ENCODE measurements at places on chromosomes 3 and 15.

DNA sequence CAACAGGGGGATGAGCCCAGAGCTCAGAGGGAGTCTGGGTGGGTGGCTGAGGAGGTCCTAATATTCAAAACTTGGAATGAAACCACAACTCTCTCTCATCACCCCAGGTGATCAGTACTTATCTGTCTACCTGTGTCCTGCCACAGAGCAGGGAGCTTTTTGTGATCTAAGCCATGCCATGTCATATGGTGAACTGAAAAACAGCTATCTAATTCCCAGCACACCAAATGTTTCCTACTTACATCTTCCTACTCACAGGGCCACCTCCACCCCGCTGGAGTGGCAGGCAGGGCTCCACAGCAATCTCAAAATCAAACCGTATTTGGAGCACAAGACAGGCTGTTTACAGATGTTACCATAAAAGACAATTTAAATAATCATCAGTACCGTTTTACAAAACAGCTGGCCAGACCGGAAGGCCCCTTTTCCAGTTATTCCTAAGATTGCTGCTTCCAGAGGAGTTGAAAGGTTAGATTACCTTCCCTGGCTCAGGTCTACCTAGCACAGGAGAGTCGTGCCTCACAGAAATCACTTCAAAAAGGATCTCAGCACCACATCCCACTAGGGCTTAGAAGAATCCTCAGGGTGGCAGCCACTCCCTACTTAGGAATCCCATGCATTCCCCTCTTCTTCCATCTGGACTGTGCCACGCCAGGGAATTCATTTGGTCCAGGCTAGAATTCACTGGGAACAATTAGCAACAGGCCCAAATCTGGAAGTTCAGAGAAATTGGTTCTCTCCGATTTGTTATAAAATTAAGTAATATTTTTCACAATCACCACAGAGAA is 226.6 kb upstream of the IL12A start:
- DNase-seq, result no peak

DNA sequence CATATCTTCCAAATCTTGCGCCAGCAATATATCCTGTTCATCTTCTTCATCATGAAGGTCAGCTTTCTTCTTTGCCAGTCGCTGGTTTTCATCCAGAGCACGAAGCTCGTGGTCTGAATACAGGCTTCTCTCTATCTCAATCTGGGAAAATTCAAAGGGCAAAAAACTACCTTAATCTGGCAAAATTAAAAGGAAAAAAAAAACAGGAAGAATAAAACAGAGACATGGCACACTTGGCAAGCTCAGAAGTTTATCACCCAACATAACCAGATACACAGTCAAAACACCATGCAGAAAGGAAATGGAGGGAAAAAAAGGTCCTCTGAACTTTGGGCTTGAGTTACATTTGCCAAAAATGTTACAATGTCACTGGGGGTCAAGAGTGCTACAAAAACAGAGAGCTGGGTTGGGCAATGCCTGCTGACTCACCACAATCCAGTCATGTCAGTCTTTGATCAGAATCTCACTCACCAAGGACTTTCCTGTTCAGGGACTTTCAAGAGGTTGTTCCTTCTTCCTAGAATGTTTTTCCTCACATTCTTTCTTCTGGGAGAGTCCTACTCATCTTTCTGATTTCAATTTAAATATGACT is 1.5 kb downstream of the MRPL46 start:
- DNase-seq, result peak; percentile 52

DNA sequence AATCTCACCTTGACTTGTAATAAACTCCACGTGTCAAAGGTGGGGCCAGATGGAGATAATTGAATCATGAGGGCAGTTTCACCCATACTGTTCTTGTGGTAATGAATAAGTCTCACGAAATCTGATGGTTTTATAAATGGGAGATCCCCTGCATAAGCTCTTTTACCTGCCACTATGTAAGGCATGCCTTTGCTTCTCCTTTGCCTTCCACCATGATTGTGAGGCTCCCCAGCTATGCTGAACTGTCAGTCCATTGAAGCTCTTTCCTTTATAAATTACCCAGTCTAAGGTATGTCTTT is 45.5 kb downstream of the SUCNR1 start:
- no peak for DNase-seq

DNA sequence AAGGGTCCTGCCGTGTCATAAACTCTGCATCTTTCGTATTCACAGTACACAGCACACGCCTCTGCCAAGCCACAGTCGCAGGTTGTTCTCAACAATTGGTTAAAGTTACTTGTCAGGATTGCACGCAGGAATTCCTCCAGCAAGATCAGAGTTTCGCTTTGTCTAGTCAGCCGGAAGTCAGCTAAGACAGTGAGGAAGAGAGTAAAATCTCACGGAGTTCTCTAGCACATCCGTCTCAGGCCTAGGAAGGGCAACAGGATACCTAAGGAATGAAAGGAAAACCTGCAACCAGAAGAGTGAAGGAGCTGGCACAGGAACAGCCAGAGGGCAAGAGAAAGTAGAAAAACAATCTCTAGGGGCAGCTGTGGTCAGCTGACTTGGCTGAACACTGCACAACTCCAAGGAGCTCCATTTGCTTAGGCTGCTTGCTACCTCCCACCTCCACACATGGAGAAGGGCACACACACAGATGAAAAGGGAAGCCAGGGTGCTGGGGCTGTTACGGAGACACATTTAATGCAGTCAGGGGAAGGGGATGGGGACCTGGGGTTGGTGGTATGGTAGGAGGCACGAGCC is 23.7 kb downstream of the RORA start:
- no peak for DNase-seq
